ENCODE measurements at places on chromosomes 12 and 14.

DNA sequence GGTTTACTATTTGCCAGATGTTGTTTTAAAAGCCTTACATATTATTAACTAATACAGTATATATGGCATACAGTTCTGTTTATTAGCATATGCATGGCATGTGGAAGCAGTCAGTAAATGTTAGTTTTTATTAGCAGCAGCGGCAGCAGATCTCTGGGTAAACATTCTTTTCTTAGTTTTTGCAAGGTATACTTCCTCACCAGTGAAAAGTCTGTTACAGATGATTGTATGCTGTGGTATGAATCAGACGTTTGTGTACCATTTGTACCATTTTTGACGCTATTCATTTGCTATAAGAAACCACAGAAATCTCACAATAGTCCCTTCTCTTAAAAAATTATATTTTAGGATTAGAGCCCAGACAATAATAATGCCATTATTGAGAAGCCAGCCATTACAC is 17.8 kb downstream of the STK38L start:
- DNase-seq: no peak

GRCh38 chr14:97185186-97185585 is 388.0 kb downstream of the VRK1 start:
- DNase-seq: no peak

- no peak for DNase-seq
Measured at GRCh38 chr14:70726651-70727375, 82.5 kb downstream of the MAP3K9 start.

- DNase-seq: no peak
Measured at GRCh38 chr12:95417372-95417771, 56.6 kb upstream of the METAP2 start.

DNA sequence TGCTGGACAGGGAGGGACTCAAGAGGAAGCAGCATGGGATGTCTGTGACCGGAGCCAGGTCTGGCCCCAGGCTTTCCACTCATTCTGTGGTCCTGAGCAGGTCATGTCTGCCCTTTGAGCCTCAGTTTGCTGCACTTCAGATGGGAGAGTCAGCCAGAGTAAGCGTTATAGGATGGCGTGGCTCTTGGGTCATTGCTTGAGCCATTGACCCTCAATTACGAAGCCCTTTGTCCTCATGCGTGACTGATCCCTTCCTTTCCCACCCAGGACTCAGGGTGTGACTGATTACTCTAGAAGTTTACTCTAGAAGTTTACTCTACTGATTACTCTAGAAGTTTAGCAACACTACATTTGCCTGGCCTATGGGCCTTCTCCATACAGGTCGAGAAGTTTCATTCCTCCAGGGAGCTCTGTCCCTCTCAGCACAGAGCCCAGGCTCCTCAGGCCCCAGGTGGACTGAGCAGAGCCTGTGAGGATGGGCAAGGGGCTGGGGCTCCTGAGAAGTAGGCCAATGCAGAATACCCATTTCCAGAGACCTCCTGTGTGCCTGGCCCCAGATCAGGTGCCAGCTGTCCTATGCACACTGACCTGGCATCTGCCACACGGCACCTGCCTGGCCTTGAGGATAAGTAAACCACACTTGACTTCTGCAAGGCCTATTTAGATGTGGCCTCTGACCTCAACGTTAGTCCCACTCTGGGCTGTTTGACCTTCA is 7.6 kb upstream of the IFI27 start:
- DNase-seq: no peak

- DNase-seq: no peak
Measured at GRCh38 chr12:79000501-79000900, 135.9 kb downstream of the SYT1 start.

- no peak for DNase-seq
Measured at GRCh38 chr12:108046135-108046534, 83.0 kb upstream of the WSCD2 start.

GRCh38 chr12:65327207-65328076 is 49.0 kb downstream of the MSRB3 start:
- no peak for DNase-seq

DNA sequence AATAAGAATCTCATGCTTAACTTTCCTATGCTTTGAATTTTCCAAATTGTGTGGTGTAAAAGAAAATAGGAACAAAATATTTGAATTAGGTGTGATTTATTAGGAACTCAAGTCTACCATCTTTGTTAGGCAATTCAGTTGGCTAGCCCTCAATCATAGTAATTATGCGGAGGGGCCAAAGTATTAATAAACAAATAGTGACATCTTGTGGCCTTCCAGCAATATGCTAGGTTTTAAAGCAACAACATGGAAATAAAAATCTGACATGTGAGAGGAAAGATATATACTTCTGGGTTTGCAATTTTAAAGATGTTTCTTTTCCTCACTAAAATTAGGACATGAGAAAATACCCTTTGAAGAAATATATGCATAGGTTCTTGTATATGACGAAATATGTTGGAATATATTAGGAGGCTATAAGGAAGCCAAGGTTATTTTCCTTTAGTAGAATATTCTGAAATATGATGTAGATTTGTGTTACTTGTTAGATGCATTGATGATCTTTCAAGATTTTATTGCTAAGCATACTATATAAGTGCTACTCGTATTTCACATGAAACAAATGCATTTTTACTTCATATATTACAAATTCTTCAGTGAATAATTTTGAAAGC is 200.4 kb downstream of the PTPRO start:
- DNase-seq: no peak

- no peak for DNase-seq
Measured at GRCh38 chr14:31326111-31326510, 94.2 kb downstream of the HEATR5A start.

DNA sequence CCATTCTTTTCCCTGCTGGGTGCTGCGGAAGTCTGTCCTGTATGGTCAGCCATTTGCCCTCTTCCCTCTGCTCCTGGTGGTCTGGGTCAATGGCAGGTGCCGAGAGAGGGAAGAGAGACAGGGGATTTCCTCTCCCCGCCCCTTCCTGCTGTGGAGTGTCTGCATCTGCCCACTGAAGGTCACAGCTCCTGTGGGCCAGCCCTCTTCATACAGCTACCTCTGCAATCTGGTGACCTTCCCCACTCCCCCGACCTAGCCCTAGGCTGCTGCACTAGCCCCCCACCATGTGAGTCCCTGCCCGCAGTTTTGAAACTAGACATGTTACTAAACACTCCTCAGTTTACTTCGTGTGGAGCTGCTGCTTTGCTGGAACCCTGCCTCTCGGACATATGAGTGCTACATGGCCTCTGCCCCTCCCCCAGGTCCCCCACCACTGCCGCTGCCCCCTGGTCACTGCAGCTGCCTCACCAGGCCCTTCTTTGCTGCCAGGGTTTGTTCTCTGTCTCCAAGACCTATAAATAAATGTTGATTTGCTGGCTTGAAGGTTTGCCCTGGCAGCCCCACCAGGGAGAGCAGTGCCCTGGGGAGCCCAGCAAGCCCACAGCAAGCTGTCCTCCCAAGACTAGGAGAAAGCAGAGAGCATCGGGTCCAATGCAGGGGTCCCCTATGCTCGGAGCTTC is 102.9 kb downstream of the DPF3 start:
- no peak for DNase-seq

- DNase-seq: no peak
Measured at GRCh38 chr12:45773747-45774146, 44.2 kb downstream of the ARID2 start.

GRCh38 chr12:52178443-52178842 is 13.4 kb downstream of the KRT80 start:
- no peak for DNase-seq

DNA sequence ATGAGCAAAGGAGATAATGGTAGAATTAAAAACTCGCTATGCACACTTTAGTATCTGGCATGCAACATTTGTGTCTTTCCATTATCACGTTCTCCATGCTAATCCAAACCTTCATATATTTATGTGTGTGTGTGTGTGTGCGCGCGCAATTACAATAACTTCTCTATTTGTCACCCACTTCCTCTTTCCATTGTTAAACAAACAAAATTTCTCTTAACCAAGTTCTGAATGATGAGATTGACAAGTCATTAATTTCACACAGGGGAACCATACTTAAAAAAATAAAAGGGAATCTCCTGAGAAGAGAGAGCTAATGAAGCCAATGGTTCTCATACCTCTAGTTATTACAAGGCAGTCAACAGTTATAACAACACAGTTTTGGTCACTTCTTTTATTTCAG is 575.9 kb upstream of the MDGA2 start:
- DNase-seq: no peak

DNA sequence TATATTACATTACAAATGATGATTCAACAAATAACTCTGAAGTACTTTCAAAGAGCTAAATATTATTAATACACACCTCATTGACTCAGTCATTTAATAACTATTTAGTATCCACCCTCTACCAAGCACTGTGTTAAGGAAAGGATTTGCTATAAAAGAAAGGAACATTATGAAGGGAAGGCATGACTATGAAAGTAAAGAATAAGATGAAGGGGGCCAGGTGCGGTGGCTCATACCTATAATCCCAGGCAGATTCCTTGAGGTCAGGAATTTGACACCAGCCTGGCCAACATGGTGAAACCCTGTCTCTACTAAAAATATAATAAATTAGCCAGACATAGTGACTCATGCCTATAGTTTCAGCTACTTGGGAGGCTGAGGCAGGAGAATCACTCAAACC is 107.9 kb downstream of the PLCZ1 start:
- no peak for DNase-seq

All from posterior cingulate gyrus (tissue), 11 donors.